ENCODE measurements at places on chromosomes 16 and 17. TPM values are rescaled to one million over a fixed set of nuclear protein-coding genes. Genes with fewer than 3 reads are reported as not detected.

Gene SP2
- total RNA-seq: 1.8 TPM

Gene SDK2
- total RNA-seq: not detected

Gene SGSM2
- total RNA-seq: 31.7 TPM

Gene CPHXL2
- total RNA-seq: not detected

Gene ADAMTS18
- 14.5 TPM for total RNA-seq

Gene PYDC1
- not detected for total RNA-seq

Gene WNK4
- 1.5 TPM for total RNA-seq
